GM12891 (cell line): ENCODE measurements at places on chromosomes 3 and 15.

DNA sequence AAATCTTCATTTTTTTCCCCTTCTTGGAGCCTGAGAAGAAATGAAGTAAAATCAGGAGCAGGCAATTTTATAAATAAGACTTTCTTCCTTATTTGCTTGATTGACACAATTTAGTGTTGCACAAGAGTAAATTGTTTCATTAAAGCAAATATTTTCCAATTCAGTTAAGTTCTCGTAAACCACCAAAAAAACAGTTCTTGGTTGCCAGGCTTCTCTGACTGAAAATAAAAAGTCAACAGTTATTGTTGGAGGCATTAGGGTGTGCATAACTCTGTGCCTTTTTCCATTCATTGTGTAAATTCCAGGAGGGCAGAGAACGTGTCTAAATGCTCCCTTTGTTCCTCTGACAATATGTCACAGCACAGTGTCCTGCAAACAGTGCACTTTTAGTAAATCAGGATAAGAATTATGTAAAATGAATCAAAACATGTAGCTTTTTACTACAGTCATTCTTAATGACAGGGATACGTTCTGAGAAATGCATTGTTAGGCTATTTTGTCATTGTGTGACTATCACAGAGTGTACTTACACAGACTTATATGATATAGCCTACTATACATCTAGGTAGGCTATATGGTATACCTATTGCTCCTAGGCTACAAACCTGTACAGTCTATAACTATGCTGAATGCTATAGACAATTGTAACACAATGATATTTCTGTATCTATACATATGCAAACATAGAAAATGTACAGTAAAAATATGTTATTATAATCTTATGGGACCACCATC lies at the start of gene CP:
Gene CP, minus strand, starts transcription at position 47 of the 735 bp plus-strand sequence. Its CDS starts 37 bp downstream, at position 10.
- DNase-seq, result no peak

DNA sequence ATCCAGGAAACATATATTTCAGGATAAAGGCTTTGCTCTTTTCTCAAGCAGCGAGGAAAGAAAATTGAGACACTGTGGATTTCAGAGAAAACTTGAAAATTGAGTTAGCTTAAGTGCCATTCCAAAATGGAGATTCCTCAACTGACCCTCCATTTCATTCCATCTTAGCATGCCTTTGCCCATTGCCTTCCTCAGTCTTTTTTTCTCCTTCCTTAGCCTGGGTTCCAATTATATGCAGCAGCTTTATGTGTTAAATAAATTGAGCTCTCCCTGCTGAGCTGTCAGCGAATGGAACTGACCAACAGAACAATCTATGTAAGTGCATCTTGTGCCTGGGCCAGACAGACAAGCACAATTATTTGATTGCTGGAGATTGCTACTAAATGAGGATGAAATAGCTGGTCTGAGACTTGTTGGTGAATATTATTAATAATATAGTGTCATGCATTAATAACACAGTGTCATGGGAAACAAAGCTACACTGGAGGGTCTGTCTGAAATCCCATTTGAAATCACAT lies 6.9 kb upstream of the DNAJC19 start:
- DNase-seq, result no peak

DNA sequence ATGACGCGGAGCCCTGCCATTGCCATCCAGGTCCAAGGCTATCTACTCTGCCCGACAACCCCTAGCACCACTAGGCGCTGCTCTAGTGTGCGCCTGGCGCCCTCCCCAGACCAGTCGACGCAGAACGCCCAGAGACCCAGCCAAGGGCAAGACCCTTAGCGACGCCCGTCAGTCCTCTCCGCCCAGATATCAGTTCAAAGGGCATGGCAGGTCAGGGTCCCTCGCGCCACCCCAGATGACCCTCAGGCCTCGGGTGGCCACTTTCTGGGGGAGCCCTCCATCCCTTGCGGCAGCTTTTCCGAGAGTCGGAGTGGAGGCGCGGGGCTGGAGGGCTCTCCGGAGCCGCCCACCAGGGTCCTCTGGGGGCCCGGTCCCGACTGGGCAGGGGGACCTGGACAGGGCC lies 371 bp upstream of the CLSTN2 start:
- DNase-seq, result no peak

- DNase-seq, result no peak
Observed at GRCh38 chr3:164371681-164372080, 706.6 kb downstream of the SI start.

DNA sequence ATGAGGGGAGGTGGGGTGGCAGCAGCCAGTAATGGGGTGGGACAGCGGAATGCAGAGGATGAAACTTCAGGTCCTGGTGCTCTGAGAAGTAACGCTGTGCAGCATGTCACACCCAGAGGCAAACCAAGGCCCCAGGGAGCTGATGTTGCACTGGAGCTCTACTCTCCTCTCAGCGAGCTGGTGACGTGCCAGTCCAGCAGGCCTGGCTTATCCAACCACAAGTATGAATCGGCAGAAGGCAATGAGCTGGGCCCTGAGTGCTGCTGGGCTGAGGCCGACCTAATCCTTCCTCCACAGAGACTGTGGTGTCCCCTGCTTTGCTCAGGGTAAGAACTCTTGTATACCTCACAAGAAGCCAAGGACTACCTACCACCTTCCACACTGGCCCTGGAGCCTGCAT lies 30.5 kb downstream of the CD86 start:
- DNase-seq, result no peak

DNA sequence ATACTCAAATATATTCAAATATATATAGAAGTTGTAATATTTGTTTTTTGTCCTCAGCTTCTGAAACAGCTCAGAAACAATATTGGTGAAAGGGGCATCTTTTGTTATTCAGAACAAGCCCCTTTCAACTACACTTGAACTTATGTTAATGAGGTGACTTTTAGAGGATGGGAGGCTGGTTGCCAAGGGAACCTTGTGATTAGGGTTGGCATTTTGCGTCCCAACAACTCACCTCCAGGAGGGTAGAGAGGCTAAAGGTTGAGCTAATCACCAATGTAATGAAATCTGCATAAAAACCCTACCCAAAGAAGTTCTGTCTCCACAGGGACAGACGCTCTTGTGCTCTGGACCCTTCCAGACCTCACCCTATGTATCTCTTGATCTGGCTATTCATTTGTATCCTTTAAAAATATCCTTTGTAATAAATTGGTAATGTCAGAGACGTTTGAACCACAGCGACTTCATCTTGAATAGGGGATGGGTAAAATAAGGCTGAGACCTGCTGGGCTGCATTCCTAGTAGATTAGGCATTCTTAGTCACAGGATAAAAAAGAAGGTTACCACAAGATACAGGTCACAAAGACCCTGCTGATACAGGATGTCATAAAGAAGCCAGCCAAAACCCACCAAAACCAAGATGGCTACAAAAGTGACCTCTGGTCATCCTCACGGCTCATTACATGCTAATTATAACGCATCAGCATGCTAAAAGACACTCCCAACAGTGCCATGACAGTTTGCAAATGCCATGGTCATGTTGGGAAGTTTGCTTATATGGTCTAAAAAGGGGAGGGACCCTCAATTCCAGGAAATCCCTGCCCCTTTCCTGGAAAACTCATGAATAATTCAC lies 111.1 kb downstream of the FMN1 start:
- DNase-seq, result no peak

DNA sequence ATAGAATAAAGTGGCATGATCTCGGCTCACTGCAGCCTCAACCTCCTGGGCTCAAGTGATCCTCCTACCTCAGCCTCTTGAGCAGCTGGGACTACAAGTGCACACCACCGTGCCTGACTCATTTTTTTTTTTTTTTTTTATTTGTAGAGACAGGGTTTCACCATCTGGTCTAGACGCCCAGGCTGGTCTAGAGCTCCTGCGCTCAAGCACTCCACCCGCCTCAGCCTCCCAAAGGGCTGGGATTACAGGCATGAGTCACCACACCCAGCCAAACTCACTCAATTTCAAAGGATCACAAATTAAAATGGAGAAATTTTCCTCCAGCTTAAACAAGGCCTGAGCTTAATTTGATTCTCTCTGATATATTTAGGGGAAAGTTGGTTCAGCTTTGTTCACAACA lies 27.3 kb upstream of the NMB start:
- DNase-seq, result no peak

DNA sequence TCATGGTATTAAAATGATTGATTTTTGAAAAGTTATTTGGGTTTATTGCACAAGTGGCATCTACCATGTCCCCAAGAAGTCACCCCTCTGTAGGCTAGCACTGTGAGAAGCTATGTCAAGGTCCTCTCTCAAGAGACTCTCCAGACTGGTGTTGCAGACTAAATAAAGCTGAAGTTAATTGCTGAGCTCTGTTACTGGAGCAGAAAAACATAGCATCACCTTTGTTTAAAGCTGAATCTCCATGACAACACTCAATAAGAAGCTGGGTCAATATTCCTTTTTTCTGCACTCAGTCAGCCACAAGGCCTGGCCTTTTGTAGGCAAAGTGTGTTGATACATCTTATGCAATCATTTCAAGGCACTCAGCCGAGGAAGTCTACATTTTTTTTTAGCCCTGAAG lies 806.6 kb upstream of the LMCD1 start:
- DNase-seq, result no peak

- DNase-seq, result no peak
Observed at GRCh38 chr3:124298951-124299350, 307.0 kb upstream of the ROPN1 start.

DNA sequence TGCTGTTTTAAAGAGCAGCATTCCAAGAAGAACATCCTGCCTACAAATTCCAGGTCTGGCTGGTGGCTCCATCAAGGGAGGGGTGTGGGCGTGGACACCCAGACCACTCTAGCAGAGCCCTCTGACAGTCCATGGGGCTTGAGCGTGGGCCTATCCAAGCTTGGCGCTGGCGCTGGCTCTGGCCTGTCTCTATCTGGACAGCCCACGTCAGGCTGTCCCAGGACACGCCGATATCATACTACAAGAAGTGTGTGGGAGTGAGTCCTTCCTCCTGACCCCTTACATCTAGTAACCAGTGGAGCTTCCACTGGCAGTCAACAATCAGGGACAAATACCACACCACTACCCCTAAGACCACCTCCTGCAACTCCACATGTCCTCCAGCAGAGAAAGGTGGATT lies 17.1 kb upstream of the DUSP7 start:
- DNase-seq, result no peak

DNA sequence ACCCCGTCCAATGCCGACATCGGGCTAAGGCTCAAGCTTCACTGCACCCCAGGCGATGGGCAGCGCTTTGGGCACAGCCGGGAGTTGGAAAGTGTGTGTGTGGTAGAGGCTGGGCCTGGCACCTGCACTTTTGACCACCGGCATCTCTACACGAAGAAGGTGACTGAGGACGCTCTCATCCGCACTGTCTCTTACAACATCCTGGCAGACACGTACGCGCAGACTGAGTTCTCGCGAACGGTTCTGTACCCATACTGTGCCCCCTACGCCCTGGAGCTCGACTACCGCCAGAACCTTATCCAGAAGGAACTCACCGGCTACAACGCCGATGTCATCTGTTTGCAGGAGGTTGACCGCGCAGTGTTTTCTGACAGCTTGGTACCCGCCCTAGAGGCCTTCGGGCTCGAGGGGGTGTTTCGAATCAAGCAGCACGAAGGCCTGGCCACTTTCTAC lies 1.0 kb downstream of the PDE12 start:
- DNase-seq, result peak; percentile 23

DNA sequence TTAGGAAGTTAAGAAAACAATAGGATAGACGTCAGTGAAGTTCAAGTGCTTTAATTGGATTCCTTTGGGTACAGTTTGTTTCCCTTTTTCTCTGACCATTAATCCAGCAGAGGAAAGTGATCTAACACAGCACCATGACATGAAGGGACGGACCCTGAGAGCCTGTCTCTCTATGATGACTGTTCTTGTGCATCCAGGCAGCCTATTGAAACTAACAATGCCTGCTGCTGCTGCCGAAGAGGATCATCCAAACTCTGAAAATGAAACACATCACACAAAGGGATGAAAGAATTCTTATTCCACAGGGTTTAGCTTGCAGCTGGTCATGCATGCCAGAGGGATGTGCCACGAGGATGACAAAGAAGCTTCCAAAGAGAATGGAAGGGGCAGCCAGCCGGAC lies 75.5 kb downstream of the ZBTB20 start:
- DNase-seq, result no peak

DNA sequence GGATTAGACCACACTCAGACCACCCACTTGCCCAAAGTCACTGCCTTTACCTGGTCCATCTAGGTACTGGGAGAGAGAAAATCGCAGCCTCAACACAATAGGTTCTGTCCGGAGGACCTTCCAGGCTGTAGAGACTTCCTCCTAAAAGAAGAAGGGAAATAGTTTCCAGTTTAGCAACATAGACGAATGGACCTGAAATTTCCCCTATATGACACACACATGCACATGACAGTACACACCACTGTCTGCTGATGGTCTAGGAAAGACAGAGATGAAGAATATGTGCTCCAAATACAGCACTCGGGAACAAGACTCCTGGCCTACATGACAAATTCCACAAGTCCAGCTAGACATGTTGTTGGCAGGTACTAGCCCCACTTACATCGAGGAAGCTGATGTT lies 7.3 kb downstream of the PARP6 start:
- no peak for DNase-seq

DNA sequence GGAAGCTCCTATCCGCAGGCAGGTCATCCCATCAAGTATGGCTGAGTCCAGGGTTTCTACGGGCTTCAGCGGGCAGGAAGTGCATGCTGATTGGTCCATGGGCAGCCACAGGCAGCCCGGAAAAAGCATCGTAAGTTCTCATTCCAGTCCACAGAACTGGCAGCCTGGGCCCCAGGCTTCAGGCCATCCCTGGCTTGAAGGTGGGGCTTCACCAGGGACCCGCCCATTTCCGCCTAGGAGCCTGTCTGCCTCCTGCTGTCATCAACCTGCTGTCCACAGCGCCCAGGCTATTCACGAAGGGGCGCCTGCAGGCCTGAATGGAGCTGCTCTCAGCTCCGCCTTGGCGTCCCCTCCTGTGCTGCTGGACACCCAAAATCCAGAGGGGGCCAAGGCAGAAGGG lies 13.9 kb downstream of the PCYT1A start:
- DNase-seq, result no peak

GRCh38 chr3:109161487-109162123 lies 25.1 kb downstream of the C3orf85 start:
- DNase-seq, result no peak

DNA sequence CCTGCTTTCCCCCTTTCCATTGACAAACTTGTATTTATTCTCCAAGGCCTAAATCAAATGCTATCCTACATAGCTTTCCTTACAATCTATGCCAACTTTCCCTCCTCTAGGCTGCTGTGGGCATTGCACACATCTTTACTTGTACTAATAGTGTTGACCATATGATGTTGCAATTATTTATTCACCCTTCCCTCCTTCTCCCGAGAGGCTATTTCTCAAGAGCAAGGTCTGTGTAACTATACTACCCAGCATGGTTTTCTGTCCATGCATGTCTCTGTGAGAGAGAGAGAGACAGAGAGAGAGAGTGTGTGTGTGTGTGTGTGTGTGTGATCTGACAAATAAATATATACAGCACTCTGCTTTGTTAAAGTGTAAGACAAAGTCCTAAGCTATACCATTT lies 63.8 kb downstream of the GTPBP8 start:
- DNase-seq, result no peak

GRCh38 chr15:33155691-33156420 lies 38.7 kb downstream of the FMN1 start:
- no peak for DNase-seq

DNA sequence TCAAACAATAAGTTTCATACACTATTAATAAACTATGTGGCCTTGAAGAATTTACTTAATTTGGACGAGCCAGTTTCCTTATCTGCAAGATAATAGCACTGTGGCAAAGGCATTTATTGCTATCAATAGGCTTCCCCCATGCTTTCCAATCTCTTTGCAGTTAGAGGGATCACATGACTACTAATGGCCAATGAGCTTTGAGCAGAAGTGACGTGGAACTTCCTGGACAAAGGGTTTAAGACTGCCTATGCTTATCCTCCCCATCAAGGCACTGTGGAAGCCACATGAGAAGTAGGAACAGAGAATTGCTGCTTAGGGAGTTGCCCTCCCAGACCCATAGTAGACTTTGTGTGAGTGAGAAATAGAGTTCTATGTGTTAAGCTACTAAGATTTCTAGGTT lies 16.7 kb upstream of the ZMAT3 start:
- no peak for DNase-seq
